Osteocyte (in vitro differentiated cells): ENCODE measurements at places on chromosomes 5 and 9.

DNA sequence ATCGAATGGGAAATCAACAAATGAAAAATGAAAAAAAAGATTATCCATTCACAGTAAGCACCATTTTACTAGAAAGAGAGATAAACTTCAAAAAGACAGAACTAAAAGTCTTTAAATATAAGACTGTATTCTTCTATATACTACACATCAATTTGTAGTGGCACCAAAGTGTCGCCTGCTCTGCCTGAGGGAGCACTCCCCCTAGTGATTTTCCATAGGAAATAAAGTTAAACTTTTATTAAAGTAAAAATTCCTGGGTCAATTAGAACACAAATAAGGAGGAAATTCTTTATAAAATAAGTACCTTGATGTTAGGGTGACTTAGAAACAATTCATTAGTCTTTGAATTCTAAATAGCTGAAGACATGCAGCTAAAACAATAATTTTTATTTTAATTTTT, 9.7 kb downstream of the RAD1 start:
- DNase-seq, result no peak
- H3K27me3 ChIP-seq, result no peaks in the 10 kb centered on the region
- H3K4me3 ChIP-seq, result no peak overlapping the region

GRCh38 chr5:111737716-111738115, 19.3 kb downstream of the NREP start:
- peak overlapping the region; percentile 91 for H3K27ac ChIP-seq
- H3K36me3 ChIP-seq, result peaks cover 49% of the 10 kb centered on the region
- peaks cover 96% of the 10 kb centered on the region for H3K4me1 ChIP-seq
- peak overlapping the region; percentile 42 for H3K4me3 ChIP-seq
- no peaks in the 10 kb centered on the region for H3K27me3 ChIP-seq

- no peaks in the 10 kb centered on the region for H3K4me1 ChIP-seq
- H3K36me3 ChIP-seq, result no peaks in the 10 kb centered on the region
- H3K27me3 ChIP-seq, result no peaks in the 10 kb centered on the region
- H3K27ac ChIP-seq, result no peak overlapping the region
Measured at GRCh38 chr5:155303120-155303519, 289.6 kb downstream of the KIF4B start.

DNA sequence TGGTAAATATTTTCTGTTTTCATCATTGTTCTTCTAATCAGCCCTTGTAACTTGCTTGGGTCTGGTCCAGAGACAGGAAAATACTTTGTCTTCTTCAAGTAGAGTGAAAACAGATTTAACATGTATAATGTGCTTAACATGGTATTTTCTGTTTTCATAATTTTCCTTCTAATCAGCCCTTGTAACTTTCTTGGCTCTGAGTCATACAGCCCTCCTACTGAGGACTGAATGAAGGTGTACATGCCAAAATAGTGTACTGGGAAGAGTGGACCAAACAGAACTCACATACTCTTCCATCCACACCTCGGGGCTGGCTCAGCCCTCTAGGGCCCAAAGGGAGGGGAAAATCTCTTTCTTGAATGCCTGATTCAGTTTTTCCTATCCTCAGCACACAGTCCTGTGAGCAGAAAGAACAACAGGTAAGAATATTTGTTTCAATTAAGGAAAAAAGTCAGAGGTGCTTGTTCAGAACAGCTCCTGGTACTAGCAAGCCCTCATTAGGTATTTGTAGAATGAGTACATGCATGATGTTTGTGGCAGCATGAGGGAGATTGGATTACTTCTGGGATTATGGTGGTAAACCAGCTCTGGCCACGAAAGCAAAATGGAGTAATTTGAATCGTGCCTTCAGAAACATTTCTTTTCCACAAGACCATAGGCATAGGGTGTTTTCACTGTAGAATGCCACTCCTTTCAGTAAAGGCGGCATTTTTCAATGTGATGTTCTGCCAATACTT, 24.2 kb upstream of the MACIR start:
- H3K4me3 ChIP-seq, result no peak overlapping the region
- H3K27ac ChIP-seq, result no peak overlapping the region
- no peaks in the 10 kb centered on the region for H3K27me3 ChIP-seq

DNA sequence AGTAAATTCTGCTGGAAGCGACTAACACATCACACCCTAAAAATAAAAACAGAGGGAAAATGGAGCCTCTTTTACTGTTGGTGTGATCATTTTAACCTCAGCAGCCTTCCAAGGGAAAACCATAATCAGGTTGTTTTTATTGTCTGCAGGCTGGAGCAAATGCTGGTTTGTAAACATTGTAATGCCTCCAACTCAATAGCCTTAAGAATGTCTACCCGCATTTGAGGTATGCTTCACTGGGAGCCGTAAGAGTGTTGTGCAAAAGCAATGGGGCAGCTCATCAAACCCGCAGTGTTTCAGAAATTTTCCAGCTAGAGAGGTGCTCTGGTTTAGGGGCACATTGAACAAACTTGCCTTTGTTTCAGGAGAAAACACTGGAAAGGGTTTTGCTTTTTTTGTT, 17.0 kb downstream of the NIM1K start:
- no peak overlapping the region for H3K27ac ChIP-seq
- DNase-seq, result no peak
- no peaks in the 10 kb centered on the region for H3K36me3 ChIP-seq
- peaks cover 4% of the 10 kb centered on the region for H3K4me1 ChIP-seq

GRCh38 chr5:135449644-135450043, 2.5 kb upstream of the DCANP1 start:
- no peaks in the 10 kb centered on the region for H3K4me1 ChIP-seq
- no peak for DNase-seq
- no peak overlapping the region for H3K4me3 ChIP-seq

DNA sequence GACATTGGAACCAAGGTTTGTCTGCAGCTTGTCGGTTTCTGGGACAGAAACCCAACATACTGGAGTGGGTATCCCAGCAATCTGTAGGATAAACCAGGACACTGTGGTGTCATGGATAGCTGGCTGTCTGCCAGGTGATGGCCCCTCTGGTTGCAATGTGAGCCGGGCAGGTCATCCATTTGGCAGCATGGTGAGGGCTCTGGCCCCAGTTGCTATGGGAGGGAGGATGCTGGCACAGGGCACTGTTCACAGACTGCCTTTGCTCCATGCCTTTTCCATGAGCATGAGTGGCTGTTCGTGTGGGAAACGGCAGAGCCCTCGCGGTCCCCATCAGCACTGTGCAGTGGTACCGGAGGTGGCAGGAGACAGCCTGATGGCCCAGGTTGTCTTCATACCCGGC, 6.4 kb downstream of the S1PR3 start:
- peaks cover 28% of the 10 kb centered on the region for H3K4me1 ChIP-seq
- no peaks in the 10 kb centered on the region for H3K36me3 ChIP-seq
- no peak overlapping the region for H3K27ac ChIP-seq
- H3K4me3 ChIP-seq, result no peak overlapping the region
- peak; percentile 76 for DNase-seq

GRCh38 chr9:131104016-131104740, 7.8 kb downstream of the AIF1L start:
- H3K4me1 ChIP-seq, result peaks cover 22% of the 10 kb centered on the region
- no peak overlapping the region for H3K4me3 ChIP-seq
- H3K36me3 ChIP-seq, result no peaks in the 10 kb centered on the region
- no peaks in the 10 kb centered on the region for H3K27me3 ChIP-seq

DNA sequence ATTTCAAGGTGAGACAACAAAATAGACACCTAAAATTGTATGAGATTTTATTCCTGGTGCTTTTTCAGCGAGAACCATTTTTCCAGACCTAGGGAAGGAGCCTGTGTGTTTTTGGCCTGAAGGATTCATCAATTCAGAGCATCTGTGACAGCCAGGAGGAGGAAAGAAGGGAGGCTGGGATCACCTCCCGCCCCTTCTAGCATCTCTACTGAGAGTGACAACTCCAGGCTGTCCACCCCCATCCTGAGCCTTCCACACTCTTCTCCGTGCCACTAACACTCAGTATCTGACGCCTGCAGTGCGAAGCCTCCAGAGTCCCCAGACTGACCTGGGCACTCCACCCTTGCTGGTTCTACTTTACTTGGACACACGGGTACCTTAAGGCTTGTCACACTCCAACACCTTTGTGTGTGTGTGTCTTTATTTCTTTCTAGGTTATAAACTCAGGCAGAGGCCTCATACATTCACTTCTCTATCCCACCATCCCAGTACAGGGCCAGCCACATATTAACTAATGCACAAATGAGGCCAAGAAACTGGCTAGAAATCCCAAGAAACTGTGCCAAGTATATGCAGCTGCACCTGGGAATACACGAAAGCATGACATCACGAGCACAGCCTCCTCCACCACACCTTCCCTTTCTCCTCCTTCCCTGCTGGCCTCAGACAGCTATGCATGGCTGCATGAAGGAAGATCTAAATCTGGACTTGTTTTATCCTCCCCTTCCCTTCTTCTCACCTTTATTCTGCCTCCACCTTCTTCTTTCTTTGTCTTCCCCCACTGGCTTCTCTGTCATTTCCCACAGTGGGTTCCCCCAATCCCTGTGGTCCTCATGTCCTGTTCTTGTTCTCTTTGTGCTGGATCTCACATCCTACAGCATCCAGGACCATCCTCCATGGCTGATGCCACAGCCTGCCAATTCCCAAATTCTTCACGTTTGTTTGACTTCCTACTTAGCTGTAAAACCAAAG, 16.0 kb downstream of the S1PR3 start:
- H3K36me3 ChIP-seq, result no peaks in the 10 kb centered on the region
- no peaks in the 10 kb centered on the region for H3K27me3 ChIP-seq
- no peak overlapping the region for H3K27ac ChIP-seq
- no peaks in the 10 kb centered on the region for H3K4me1 ChIP-seq
- no peak for DNase-seq

DNA sequence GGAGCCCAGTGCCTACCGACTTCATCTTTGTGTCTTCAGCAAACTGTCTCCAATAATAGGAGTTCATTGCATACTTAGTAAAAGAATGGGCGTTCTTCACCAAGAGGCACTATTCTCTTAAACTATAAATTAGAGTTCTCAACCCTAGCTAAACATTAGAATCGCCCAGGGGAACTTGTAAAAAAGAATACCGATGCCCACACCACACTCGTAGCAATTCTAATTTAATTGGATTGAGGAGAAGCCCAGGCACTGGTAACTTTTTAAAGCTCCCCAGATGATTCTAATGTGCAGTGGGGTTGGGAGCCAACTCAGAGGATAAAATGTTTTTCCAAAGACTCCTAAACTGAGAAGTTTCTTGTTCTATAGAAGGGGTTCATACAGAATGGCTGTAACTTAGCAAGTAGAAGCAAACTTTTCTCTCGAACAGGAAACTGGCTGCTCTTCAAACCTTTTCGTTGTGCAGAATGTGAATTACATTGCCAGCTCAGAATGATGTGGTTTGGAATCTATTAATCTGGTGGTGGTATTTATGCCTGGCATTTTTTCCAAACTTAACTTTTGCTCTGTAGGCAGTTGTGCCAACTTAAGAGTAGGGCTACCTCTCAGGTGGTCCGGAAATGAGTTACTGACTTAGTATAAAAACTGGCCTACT, 26.4 kb upstream of the NFIB start:
- no peak overlapping the region for H3K4me3 ChIP-seq
- H3K4me1 ChIP-seq, result peaks cover 2% of the 10 kb centered on the region
- H3K27me3 ChIP-seq, result peaks cover 37% of the 10 kb centered on the region
- no peak for DNase-seq
- no peak overlapping the region for H3K27ac ChIP-seq
